Vagina (tissue), 2 donors: ENCODE measurements at places on chromosomes 2 and 18. TPM values are rescaled to one million over a fixed set of nuclear protein-coding genes. Genes with fewer than 3 reads are reported as not detected.

POLR1B gene
- total RNA-seq, result 13.3 TPM

ICOS gene
- total RNA-seq, result 1.7 TPM

DSG1 gene
- 122 TPM for total RNA-seq

KCNF1 gene
- total RNA-seq, result not detected

RFTN2 gene
- 10.8 TPM for total RNA-seq

IL36RN gene
- 0.25 TPM for total RNA-seq

CXCR2 gene
- 6.4 TPM for total RNA-seq

IL1R1 gene
- 79.6 TPM for total RNA-seq

NEUROD1 gene
- not detected for total RNA-seq

YWHAQ gene
- 173 TPM for total RNA-seq

TLK1 gene
- total RNA-seq, result 35.8 TPM

MATN3 gene
- 3.9 TPM for total RNA-seq

NPAS2 gene
- total RNA-seq, result 37.6 TPM

KANSL3 gene
- 41.7 TPM for total RNA-seq

ICA1L gene
- total RNA-seq, result 21.6 TPM

DNA sequence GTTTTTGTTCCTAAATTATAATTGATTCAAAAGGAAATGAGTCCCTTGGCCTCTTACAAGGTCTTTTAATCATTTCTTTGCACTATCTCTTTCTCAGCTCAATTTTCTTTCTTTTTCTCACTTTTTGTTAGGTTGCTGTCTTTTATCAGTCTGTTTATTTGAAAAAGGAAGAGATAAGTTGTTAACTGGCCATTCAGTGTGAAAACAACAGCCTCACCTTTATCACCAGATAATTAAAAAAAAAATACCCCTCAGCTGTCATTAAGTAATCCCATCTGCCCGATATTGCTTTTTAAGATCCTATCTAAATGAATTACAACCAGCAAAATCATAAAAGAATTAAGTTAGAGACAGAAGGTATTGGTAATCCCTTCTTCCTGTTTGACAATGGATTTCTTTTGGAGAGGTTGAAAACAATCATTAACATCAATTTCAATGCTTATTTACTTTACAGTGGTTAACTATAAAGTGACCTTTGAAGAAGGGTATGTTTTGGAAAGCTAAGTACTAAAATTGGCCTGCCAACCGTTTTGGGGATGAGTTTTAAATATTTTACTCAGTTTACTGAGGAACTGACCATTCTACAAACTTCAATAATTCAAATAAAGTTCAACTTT is 104.9 kb downstream of the TGIF1 start:
- H3K4me1 ChIP-seq, result no peaks in the 10 kb centered on the region
- H3K36me3 ChIP-seq, result no peaks in the 10 kb centered on the region
- no peaks in the 10 kb centered on the region for H3K27me3 ChIP-seq
- no peak overlapping the region for H3K4me3 ChIP-seq
- H3K27ac ChIP-seq, result no peak overlapping the region
- DNase-seq, result no peak

- no peaks in the 10 kb centered on the region for H3K36me3 ChIP-seq
- H3K27me3 ChIP-seq, result no peaks in the 10 kb centered on the region
- H3K4me3 ChIP-seq, result no peak overlapping the region
- H3K27ac ChIP-seq, result no peak overlapping the region
Measured at GRCh38 chr2:219119422-219120043, 41.1 kb downstream of the NHEJ1 start.

GRCh38 chr2:51780353-51780752 is 748.4 kb upstream of the NRXN1 start:
- no peak for DNase-seq
- no peaks in the 10 kb centered on the region for H3K27me3 ChIP-seq
- H3K36me3 ChIP-seq, result no peaks in the 10 kb centered on the region

DNA sequence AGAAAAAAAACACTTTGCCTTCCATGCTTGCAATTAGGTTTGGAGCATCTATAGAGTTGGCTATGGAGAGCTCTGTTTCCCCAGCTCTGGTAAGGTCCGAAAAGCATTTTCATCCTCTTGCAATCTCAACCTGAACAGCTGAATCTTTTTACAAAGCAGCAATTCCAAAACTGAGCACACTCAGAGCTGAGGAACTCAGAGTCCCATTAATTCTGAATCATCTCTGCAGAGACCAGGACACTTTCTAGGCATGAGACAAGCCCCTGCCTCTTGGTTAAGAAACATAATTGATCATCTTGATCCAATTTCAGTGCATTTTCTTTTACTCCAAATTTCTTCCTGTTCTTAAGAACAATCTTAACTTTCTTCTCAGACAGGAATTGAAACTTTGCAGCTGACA is 4.2 kb downstream of the CNGA3 start:
- no peak overlapping the region for H3K4me3 ChIP-seq
- no peaks in the 10 kb centered on the region for H3K36me3 ChIP-seq
- H3K27me3 ChIP-seq, result peaks cover 9% of the 10 kb centered on the region
- H3K4me1 ChIP-seq, result peaks cover 14% of the 10 kb centered on the region
- no peak for DNase-seq
- H3K27ac ChIP-seq, result no peak overlapping the region

GRCh38 chr2:200962811-200963123 is 693 bp downstream of the ORC2 start:
- peak overlapping the region; percentile 81 for H3K27ac ChIP-seq
- H3K36me3 ChIP-seq, result peaks cover 2% of the 10 kb centered on the region
- DNase-seq, result no peak
- peaks cover 29% of the 10 kb centered on the region for H3K4me1 ChIP-seq

DNA sequence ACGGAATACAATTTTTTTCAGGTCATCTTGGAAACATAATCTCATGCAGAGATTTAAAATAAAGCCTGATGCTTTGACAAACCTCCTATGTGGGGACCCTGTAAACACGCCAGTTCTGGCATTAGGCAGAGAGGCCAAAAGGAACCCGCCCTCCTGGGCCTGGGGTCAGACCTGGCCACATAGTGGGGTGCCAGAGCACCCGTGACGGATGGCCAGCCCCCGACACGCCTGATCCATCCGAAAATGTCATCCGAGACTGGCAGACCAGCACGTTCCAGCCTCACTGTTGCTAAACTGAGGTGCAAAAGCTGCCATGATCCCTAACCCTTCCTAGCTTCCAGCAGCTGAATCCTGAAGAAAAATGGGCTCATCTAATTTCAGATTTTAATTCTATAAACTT is 222.6 kb upstream of the SALL3 start:
- no peak for DNase-seq
- no peaks in the 10 kb centered on the region for H3K36me3 ChIP-seq
- no peak overlapping the region for H3K27ac ChIP-seq
- H3K27me3 ChIP-seq, result no peaks in the 10 kb centered on the region
- H3K4me1 ChIP-seq, result no peaks in the 10 kb centered on the region

DNA sequence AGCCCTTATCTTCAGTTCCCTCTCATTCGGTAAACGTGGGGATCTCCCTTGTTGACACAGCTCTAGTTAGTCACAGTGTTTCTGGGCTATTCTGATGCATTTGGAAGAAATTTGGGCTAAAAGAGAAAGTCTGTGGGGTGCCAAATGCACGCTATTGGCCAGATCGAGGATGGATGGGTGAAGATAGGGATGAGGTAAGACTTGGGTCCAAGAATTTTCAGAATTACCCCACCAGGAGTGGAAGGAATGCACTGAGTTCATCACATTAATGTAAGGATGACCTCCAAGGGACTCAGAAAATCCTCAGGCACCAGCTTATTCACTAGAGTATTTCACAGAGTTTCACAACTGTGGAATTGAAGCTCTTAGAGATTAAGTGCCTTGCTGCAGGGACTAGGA is 49.3 kb downstream of the NRP2 start:
- H3K27me3 ChIP-seq, result no peaks in the 10 kb centered on the region
- H3K27ac ChIP-seq, result peak overlapping the region; percentile 6
- DNase-seq, result no peak

- H3K36me3 ChIP-seq, result no peaks in the 10 kb centered on the region
- no peak for DNase-seq
- H3K27ac ChIP-seq, result peak overlapping the region; percentile 91
- peak overlapping the region; percentile 67 for H3K4me3 ChIP-seq
Measured at GRCh38 chr2:224584111-224584784, 915 bp downstream of the CUL3 start.

DNA sequence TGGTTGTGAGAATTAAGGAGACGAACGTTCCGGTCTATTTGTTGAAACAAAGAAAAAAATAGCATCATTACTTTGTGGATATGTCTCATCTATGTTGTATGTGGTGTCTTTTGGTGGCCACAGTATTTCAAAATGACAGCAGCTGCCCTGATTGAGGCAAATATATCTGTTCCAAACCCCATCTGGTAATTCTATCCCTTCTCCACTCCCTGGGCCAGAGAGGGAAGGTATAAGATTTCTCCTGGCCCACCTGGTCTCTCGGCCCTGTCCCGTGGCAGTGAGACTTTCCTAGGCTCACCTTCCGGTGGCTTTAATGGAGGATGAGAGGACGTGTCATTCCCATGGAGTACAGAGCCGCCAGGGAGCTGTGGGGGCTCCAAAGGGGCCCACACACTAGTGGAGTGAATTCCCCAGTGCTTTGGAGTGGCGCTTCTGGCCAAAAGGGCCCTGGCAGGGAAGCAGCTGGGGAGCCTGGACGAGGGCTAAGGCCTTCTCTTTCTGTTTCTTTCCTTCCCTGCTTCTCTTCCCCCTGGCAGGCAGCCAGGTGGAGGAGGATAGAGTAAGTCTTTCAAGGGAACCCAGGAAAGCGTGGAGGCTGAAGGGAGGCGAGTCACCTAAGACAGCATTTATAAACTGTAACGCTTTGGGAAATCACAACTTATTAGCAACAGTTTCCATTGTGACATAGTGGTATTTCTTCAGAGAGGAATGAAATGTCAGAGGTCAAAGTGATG is 5.6 kb downstream of the FOSL2 start:
- H3K36me3 ChIP-seq, result no peaks in the 10 kb centered on the region
- no peaks in the 10 kb centered on the region for H3K27me3 ChIP-seq
- peaks cover 63% of the 10 kb centered on the region for H3K4me1 ChIP-seq
- no peak for DNase-seq
- H3K27ac ChIP-seq, result peak overlapping the region; percentile 100
- peak overlapping the region; percentile 93 for H3K4me3 ChIP-seq

DNA sequence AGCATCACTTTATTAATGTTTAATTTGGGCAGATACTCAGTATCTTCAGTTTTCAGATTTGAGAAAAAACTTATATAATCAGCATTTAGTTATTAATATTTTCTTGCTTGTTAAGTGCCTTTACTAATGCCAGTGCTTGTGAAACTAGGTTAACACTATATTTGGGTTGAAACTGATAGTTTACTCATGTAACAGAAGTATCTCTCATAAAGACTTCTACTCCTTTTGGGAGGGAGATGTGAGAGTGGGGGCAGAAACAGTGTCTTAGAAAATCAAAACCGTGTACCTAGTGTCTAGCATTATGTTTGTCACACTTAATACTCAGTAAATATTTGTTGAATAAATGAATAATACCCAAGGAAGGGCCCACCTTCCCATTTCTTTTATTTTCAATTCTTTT is 129.5 kb downstream of the MSTN start:
- no peak for DNase-seq
- no peaks in the 10 kb centered on the region for H3K36me3 ChIP-seq
- H3K27me3 ChIP-seq, result no peaks in the 10 kb centered on the region

DNA sequence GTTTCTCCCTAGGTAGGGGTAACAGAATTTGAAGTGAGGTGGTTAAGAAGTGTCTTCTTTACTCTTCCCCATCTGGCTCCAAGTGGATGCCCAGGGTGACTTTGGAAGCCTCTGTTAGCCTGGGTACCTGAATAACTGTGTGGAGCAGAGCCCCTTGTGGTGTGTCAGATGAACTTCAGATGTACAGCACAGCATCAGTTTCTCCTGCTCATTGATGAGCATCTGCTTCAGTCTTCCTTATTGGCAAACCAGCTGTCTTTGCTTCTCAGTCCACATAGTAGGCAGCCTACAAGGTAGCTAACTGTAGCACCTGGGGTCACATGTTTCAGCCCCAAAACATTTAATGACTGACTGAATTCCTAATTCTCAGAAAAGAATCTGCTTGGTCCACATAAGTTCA is 56.2 kb upstream of the ATP8B1 start:
- no peak overlapping the region for H3K27ac ChIP-seq
- no peak overlapping the region for H3K4me3 ChIP-seq
- no peaks in the 10 kb centered on the region for H3K4me1 ChIP-seq
- DNase-seq, result no peak

DNA sequence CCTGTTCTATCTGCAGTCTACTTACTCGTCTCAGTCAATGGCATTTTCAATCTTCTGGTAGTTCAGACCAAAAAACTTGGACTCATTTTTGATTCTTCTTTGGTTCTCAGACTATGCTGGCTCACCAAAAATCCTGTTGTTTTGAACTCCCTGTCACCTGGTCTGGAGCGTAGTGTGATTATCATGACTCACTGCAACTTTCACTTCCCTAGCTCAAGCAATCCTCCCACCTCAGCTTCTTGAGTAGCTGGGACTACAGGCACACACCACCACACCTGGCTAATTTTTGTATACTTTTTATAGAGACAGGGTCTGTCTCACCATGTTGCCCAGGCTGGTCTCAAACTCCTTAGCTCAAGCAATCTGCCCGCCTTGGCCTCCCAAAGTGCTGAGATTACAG is 163.3 kb upstream of the CDH7 start:
- no peak for DNase-seq
- no peak overlapping the region for H3K27ac ChIP-seq
- no peaks in the 10 kb centered on the region for H3K4me1 ChIP-seq
- no peaks in the 10 kb centered on the region for H3K27me3 ChIP-seq

GRCh38 chr2:54572636-54573536 is 116.8 kb downstream of the SPTBN1 start:
- H3K36me3 ChIP-seq, result no peaks in the 10 kb centered on the region
- H3K4me1 ChIP-seq, result peaks cover 98% of the 10 kb centered on the region
- H3K27ac ChIP-seq, result peak overlapping the region; percentile 74
- H3K4me3 ChIP-seq, result peak overlapping the region; percentile 6
- H3K27me3 ChIP-seq, result no peaks in the 10 kb centered on the region

- no peaks in the 10 kb centered on the region for H3K27me3 ChIP-seq
- H3K27ac ChIP-seq, result no peak overlapping the region
- no peaks in the 10 kb centered on the region for H3K4me1 ChIP-seq
- H3K36me3 ChIP-seq, result no peaks in the 10 kb centered on the region
- no peak overlapping the region for H3K4me3 ChIP-seq
- DNase-seq, result peak; percentile 58
Measured at GRCh38 chr2:64470766-64471295, 16.9 kb downstream of the LGALSL start.

DNA sequence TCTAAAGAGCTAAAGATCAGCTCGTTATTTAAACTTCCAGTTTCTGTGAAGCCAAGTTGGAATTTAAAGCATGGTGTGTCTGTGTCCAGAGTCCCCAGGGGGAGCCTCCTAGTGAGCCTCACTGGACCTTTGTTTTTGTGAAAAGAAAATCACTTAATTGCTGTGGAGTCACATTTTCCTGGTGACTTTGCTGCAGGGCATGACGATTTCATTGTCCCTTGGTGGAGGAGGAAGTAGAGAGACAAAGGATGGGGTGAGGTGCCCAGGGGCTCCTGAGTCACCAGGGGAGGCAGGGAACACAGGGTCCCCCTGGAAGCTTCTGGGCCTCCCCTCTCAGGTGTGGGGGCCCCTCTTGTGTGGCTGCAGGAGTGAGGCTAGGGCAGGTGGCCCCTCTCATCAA is 19.7 kb downstream of the ATP6V1C2 start:
- H3K4me1 ChIP-seq, result no peaks in the 10 kb centered on the region
- no peak for DNase-seq
- H3K36me3 ChIP-seq, result no peaks in the 10 kb centered on the region
- H3K27ac ChIP-seq, result no peak overlapping the region

- no peaks in the 10 kb centered on the region for H3K4me1 ChIP-seq
- no peak overlapping the region for H3K27ac ChIP-seq
- no peaks in the 10 kb centered on the region for H3K36me3 ChIP-seq
- no peak for DNase-seq
- H3K27me3 ChIP-seq, result no peaks in the 10 kb centered on the region
Measured at GRCh38 chr2:47662552-47662951, 120.4 kb upstream of the MSH6 start.
